ENCODE measurements at places on chromosomes 11 and 22.

DNA sequence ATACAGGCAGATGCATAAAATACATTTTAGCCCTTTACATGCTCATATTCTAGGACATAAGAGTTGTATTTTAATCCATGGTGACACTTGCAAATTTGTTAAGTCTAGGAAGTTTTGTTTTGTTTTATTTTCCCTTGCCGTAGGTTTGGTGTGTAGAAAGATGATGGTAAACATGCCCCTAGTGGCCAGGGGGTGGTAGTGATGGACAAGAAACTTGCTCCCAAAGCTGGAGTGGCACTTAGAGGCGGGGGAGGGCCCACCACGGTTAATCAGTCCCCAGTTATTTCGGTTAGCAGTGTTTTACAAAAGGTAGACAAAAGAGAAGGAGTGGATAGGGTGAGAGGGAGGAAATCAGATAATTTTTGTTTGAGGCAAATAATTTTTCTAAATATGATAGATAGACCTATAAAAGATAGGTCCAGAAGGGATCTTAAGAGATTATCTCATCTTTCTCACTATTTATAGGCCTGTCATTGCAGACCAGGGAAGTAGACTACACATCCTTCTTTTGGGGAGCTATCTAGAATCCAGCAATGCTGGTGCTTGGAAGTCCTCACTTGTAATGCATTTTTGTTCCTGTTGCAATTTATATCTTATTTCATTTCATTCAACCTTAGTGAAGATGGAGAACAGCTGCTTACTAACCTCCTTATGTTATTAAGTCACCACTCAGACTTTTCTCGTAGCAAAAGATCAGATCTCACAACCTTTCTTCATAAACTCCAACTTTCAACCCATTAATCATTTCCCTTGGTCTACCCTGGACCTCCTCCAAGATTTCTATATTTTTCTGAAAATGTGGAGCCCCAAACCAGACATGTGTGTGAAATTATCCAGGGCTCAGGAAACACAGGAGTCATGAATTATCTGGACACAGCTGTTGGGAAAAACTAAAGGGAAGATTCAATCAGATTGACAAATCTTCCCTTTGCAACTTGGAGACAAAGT is 5.9 kb upstream of the BDNF start:
- DNase-seq = peak; percentile 64

DNA sequence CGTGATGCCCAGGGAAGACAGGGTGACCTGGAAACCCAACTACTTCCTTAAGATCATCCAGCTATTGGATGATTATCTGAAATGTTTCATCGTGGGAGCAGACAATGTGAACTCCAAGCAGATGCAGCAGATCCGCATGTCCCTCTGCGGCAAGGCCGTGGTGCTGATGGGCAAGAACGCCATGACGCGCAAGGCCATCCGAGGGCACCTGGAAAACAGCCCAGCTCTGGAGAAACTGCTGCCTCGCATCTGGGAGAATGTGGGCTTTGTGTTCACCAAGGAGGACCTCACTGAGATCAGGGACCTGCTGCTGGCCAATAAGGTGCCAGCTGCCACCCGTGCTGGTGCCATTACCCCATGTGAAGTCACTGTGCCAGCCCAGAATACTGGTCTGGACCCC is 43.5 kb upstream of the DAGLA start:
- no peak for DNase-seq

DNA sequence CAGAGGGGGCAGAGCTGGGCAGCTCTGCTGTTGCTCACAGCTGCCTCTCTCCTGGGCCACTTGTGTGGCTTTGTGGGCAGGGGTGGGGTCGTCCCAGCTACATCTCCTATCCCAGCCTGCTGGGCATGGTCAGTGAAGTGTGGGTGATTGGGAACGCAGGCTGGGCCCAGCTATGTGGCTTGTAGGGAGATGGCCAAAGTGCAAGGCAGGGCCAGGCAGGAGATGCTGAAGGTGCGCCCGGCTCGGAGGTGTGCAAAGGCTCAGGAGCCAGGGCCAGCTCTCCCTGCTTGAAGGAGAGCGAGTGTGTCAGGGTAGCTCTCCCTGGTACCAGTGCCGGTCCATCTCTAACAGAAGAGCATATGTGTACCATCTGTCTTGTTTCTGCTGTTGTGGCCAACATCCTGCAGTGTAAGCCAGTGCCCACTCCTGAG is 8.4 kb upstream of the RANBP1 start:
- no peak for DNase-seq

- DNase-seq = peak; percentile 54
Observed at GRCh38 chr11:132402071-132402684, 1031.8 kb downstream of the NTM start.

GRCh38 chr22:48832592-48832991 is 995.1 kb downstream of the BRD1 start:
- DNase-seq = no peak

DNA sequence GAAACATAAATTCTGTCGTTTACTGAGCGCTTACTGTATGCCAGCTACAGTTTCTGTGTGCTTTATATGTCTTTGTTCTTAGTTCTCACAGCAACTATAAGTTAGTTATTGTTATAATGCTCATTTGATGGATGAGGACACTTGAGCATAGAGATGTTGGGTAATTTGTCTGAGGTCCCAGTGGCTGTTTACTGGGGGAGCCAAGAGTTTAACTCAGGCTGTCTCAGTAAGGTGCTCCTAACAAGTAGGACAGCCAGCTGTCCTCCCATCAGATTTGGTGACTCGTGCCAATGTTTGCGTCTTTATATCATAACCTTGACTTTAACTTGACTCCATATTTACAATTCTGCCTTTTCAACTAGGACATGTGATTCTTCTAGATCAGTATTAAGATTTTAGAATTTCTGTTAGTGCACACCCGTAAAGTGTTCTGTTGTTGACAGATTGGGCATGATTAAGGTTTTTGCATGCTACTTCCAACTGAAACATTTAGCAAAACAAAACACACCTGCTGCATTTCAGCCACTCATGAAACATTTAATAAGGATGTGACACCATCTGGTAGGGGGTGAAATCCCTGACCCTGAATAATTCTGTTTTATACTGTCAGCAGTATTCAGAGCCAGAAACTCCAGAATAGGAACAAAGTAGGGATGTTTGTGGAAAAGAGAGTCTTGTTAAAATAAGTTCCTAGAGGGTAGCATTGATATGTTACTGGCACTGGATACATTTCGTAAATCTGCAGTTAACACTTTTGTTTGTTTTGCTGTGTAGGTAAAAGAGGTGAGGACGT is 1.9 kb downstream of the REXO2 start:
- DNase-seq = no peak

DNA sequence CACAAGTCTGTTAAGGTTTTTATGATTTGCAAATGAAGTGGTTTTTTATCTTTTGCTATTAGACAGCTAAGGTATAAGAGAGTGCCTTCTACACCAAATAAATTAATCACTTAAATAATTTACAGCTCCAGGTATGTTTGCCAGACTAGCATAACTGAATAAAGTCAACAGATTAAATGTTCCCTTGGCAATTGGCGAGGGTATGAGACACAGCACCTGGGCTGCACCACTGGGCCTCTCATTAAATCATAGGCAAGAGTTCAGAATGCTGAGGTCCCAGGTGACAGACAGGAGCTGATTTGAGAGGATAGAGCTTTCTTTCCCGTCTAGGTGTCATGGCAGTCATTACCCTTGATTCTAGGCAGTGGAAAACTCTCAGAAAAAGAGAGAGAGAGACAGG is 62.6 kb upstream of the WT1 start:
- no peak for DNase-seq

DNA sequence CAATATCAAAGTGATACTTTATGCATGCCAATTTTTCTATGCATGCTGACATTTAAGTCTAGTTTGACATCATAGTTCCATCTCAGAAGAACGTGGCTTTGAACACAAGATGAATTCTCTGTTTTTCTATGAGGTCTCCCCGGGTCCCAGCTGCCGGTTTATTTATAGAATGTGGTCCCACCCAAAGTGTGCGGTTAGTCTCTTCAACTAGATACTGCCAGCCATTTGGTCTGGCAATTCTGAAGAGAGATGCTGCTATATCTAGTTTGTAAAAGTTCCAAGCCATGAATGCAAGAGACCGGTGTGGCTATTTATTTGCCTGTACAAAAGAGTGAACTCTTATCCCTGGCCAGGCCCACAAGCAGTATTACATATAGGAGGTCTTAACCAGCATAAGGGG is 9.2 kb downstream of the OR5A2 start:
- DNase-seq = no peak

GRCh38 chr11:67301951-67302516 is 1.3 kb upstream of the SSH3 start:
- DNase-seq = no peak

GRCh38 chr11:369336-370018 is at the start of gene B4GALNT4:
B4GALNT4 (plus strand) TSS chr11:369499; CDS start chr11:369804, 305 bp downstream.
- DNase-seq = no peak

DNA sequence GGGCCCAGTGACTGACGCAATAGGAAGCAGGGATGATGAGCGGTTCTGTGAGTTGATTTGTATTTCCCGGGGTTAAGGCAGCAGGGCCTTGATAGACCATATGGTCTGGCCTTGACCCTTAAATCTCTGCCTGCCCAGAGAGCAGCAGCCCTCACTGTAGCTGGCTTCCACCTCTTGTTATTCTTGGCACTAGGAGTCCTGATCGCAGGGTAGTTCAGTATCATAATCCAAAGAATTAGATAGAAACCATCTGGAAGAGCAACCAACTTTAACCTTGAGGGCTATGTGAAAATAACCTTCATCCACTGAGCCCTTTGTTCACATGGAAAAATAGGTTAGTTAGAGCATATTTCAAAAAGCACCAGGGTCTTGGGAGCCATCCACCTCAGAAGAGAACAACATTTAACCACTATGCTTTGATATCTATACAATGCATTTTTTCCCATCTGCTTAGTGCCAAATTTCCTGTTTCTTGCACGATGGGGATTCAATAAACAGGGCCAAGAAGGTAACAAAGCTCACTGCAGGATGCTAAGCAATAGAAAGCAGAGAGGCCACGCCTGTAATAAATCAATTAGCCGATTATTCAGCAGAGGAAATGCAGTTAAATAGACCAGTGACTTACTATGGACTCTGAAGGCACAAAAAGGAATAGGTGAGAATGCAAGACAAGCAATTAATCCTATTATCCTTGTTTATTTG is 761.3 kb downstream of the OPCML start:
- no peak for DNase-seq

DNA sequence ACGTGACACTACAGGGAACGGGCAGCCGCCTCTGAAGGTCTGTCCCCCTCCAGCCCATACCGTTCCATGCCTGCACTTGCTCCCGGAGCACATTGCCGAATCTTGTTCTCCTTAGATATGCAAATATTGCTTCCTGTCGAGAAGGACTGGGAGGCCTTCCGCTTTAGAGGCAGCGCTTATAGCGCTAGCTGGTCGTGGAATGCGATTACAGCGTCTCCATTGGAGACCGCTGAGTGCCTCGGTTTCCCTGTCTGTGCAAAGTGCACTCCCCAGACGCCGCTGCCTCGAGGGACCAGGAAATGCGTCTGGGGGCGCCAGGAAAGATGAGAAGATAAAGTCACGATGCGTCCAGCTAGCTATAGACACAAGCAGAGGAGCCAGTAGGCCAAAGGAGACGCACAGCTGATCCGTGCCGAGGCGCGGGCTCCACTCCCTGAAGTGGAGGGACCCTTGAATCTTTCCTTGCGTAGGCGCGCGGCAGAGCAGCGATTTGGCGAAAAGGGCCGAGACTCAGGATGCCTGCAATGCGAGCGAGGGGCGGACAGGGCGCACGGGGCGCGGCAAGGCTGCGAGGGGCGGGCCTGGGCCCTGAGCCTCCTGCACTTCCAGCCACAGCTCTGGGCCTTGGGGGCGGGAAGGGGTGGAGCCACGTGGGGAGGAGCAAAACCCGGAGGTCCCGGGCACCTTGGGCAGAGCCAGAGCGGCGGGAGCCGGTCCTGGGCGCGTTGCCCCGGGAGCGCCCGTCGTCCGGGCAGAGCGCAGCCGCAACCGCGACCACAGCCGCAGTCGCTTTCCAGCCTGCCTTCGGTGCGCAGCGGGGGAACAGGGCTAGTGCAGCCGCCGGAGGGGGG is at the start of gene RASSF10:
Gene RASSF10 (plus strand): TSS at position 692 of the 851 bp plus-strand sequence. CDS start 261 bp downstream, outside the sequence.
- DNase-seq = no peak

- DNase-seq = no peak
Observed at GRCh38 chr11:76623171-76623883, 47.2 kb downstream of the LRRC32 start.

DNA sequence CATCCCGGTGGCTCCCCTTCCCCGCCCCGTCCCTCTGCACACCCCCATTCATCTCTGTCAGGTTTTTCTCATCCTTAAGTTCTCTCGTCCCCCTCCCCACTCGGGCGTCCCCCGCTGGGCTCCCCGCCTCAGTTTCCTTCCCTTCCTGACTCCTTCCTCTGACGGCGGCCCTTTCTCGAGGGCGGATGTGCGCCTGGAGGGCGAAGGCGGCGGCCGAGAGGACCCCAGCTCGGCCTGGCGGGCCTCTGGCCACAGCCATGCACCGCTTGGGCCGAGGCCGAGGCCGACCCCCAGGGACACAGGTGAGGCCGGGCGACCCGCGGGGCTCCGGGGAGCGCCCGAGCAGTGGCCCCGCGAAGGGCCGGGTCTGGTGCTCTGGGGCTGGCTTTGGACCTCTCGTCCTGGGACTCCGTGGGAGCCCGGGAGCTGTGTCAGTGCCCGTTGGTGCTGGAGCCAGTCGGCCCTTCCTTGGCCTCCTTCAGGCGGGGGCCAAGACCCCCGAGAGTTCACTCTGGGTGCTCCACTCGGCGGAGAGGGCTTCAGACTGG is 2.9 kb downstream of the PHLDB1 start:
- DNase-seq = no peak

DNA sequence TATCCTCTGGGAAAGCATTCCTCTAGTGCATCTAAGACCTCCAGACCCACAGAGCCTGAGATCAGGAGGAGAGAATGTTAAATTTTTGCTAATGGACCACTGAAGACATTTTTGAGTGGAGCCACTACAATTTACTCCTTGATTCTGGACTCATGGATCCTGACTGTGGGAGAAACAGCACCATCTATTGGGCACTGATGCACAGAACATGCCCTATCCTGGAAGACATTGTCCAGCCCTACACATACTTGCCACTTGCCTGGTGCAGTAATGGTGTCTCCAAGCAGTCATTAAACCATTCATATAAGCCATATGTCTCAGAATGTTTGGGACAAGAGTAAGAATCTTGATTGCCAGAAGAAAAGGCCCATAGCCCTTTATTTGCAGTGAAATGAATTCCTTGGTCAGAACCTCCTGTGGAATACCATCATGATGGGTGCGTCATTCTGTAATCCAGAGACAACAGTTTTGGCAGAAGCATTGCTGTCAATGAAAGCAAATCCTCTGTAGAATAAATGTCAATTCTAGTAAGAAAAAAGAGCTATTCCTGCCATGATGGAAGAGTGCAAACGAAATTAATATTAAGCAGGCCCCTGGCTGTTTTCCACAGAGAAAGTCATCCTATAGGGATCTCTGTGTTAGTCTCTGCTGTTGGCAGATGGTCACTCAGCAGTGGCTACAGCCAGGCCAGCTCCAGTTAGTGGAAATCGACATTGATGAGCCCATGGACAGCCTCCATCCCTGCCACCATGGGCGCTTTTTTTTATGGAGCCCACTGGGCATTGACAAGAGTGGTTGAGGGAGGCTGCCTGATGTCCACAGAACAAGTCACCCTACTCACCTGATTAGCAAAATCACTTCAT is 43.5 kb downstream of the GGTLC2 start:
- DNase-seq = peak; percentile 78

GRCh38 chr11:66454828-66455227 is 11.9 kb upstream of the PELI3 start:
- DNase-seq = peak; percentile 38

- DNase-seq = no peak
Observed at GRCh38 chr11:99584830-99585229, 564.1 kb downstream of the CNTN5 start.

GRCh38 chr11:125517116-125517770 is 21.2 kb upstream of the FEZ1 start:
- no peak for DNase-seq

Data from Karpas-422 (cell line).